ENCODE measurements at places on chromosomes 2 and 18. TPM values are rescaled to one million over a fixed set of nuclear protein-coding genes. Genes with fewer than 3 reads are reported as not detected.

PSMD1 gene
- total RNA-seq = 151 TPM

OR6B2 gene
- total RNA-seq = not detected

IL1A gene
- 0.43 TPM for total RNA-seq

LOXHD1 gene
- not detected for total RNA-seq

MC4R gene
- not detected for total RNA-seq

CRYBA2 gene
- total RNA-seq = not detected

IL1RN gene
- total RNA-seq = not detected

TEX44 gene
- not detected for total RNA-seq

ASPRV1 gene
- total RNA-seq = 0.26 TPM

PSMA8 gene
- total RNA-seq = not detected

NPPC gene
- total RNA-seq = 0.66 TPM

GRCh38 chr2:15634846-15635490, 43.3 kb downstream of the DDX1 start:
- peak; percentile 50 for DNase-seq

- DNase-seq = no peak
Measured at GRCh38 chr18:2847317-2848246, 776 bp downstream of the EMILIN2 start.

DNA sequence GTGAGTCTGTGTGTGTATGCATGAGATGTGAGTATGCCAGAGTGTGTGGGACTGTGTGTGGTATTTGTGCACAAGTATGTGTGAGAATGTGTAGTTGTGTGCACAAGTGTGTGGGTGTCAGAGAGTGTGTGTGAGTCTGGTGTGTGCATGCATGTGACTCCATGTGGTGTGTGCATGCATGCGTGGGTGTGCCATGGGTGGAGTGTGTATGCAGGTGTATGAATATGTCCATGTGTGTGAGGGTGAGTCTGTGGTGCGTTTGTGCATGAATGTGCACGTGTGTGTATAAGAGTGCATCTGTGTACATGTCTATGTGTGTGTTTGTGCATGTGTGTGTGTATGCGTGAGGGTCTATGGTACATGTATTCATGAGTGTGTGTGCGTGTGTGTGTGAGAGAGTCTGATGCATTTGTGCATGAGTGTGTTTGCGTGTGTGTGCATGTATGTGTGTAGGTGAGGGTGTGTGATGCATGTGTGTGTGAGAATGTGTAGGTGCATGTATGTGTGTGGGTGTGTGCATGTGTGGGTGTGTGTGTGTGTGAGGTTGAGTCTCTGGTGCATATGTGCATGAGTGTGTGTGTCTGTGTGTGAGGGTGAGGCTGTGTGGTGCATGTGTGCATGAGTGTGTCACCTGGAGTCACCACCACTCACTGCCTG, 226.8 kb downstream of the LDLRAD4 start:
- no peak for DNase-seq

GRCh38 chr2:9408641-9409151, 14.6 kb downstream of the ITGB1BP1 start:
- peak; percentile 57 for DNase-seq

DNA sequence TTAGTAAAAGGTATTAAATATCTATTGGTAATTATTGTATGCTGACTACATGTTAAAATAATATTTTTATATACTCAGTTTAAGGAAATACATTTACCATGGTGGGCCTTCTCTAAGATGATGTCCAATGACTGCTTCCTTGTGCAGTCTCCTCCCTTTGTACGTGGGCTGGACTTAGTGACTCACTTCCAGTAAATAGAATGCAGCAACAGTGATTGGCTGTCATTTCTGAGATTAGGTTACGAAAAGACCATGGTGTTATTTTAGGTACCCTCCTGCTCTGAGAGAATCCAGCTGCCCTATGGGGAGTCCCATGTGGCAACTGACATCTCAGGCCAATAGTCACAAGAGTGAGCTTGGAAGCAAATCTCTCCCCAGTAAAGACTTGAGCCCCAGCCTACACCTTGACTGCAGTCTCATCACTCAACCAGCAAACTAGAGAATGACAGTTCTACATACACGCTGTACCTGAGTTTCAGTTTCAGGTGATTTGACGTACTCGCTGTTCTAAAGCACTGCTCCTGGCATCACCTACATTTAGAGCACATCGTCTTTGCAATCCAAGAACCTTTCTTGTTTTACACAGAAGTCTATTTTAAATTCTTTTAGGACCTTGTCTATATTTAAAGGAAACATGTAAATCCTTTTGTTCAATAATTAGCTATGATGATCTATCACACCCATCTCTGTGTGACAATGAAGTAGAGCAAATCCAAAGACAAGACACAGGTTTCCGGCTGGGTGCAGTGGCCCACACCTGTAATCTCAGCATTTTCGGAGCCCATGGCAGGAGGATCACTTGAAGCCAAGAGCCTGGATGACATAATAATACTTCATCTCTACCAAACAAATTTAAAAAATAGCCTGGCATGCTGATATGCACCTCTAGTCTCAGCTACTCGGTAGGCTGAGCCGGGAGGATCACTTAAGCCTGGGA, 87.2 kb downstream of the COBLL1 start:
- no peak for DNase-seq

- no peak for DNase-seq
Measured at GRCh38 chr2:147773479-147773878, 71.3 kb upstream of the ACVR2A start.

GRCh38 chr2:233056961-233057605, 3.1 kb upstream of the INPP5D start:
- DNase-seq = no peak

DNA sequence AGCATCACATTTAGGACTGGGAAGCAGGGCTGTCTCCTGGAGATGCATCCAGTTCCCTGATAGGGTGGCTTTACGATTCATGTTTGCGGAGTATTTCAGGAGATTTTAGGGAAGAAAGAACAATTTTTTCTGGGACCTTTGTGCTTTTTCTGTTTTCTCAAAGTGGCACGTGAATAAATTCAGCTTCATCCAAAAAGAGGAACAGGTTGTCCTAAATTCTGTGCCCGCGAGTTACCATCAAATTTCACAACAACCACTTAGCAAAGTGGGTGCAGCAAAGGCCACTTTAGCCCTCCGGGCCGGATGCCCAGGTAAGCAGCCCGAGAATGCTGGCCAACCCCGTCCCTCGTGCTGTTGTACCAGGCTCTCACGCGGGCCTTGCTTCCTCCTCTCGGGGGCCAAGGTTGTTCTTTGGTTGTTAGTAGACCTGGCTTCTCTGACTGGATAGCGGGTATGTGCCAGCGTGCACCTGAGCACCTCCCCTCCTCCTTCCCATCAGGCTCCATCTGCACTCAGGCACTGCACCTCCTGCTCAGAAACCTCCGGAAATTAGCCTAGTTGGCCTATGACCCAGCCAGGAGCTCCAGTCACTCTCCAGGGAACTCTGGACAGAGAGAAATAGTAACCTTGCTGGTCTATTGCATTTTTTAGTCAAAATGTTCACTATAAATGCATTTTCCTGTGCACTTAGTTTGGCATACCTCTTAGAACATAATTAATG, 83.0 kb downstream of the CMPK2 start:
- DNase-seq = no peak

GRCh38 chr18:77013811-77014521, 118.6 kb downstream of the MBP start:
- no peak for DNase-seq

- no peak for DNase-seq
Measured at GRCh38 chr2:108615480-108616090, 81.3 kb downstream of the LIMS1 start.

DNA sequence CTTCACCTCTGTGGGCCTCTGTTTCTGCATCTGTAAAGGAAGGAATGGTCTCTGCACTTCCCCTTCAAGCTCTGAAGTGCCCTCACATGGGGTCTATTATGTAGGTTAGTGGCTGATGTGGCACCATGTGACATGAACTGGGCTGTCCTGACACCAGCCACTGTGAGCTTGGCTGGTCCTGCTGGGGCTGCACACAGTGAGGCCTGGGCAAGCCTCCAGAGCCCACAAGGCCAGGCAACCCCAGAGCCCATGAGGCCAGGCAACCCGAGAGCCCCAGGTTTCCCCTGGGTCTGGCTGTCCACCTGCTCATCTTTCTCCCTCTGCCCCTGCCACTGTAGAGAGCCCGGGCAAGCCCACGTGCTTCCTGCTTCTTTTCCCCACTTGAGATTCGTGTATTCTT, 150.1 kb upstream of the SMAD2 start:
- DNase-seq = no peak

GRCh38 chr18:31857526-31858106, 85.3 kb downstream of the TRAPPC8 start:
- no peak for DNase-seq

DNA sequence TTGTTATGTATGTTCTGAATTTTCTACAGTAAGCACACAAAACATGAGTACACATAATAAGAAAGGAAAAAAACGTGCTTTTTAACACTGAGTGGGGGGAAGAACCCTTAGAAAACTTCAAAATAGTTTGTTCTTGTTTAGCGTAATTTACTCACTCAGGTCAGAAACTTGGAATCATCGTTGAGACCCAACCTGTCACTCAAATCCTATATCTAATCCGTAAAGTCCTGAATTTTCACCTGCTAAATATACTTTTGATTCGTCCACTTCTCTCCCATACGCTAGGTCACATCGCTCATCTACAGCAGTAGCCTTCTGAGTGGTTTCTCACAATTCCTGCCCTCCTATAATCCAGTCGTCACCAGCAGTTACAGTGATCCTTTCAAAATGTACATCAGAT, 767 bp downstream of the TPRKB start:
- no peak for DNase-seq

All from astrocyte (in vitro differentiated cells and primary cell).